Activated CD4-positive, alpha-beta memory T cell treated with anti-CD3 and anti-CD28 coated beads for 36 hours (primary cell): ENCODE measurements at places on chromosomes 4 and X.

DNA sequence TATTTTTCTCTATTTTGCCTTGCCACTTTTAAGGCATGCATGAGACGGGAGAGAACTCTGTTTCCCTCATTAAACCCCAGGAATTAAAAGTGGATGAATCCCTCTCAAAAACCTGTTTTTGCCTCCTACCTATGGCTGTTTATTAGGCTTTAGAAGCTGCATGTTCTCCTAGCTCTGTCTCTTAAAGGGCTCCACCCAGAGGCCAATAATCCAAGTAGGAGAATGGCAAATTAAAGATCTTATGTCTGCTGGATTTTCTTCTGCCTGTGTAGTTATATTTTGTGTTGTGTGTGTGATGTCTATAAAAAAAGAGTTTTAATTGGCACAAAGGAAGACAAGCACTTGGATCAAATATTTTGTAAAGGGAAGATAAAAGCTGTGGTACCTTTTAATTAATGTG is 32.4 kb downstream of the MAGEC1 start:
- DNase-seq, result no peak

- DNase-seq, result no peak
Observed at GRCh38 chr4:188106454-188106853, 2.9 kb downstream of the TRIML2 start.

GRCh38 chr4:25760518-25761157 is 102.2 kb downstream of the SEL1L3 start:
- no peak for DNase-seq

DNA sequence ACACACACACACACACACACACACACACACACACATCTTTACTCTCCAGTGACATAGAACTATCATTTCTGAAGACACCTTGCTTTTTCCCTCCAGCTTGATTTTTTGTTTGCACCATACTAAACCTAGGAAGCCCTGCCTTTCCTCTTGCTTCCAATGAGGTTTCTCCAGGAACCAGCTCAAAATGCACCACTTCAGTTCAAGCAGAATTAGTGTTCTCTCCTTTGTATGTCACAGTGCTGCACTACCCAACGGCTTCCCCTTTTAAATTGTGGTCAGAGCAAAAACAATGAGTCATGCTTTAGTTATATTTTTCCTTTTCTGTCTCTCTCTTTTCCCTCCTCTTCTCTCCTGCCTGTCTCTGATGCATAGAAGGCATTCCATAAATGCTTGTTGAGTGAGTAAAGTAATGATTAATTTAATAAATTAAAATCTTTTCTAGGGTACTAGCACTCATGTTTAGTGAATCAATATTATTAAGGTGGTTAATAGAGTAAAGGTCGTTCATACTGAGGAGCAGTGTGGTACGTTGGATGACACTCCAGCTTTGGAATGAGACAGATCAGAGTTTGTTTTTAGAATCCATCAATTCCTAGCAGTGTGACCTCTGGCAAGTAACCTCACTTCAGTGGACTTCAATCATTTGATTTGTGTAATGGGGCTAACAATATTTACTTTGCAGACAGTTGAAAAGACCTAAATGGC is 5.9 kb downstream of the RTL3 start:
- DNase-seq, result no peak

GRCh38 chrX:21939906-21940305 is 603 bp upstream of the SMS start:
- DNase-seq, result no peak
